ENCODE measurements at places on chromosomes 7 and 10.

- H3K27me3 ChIP-seq: no peaks in the 10 kb centered on the region
- no peak overlapping the region for H3K4me3 ChIP-seq
- no peaks in the 10 kb centered on the region for H3K36me3 ChIP-seq
Observed at GRCh38 chr10:13492493-13493180, 36.2 kb downstream of the BEND7 start.

DNA sequence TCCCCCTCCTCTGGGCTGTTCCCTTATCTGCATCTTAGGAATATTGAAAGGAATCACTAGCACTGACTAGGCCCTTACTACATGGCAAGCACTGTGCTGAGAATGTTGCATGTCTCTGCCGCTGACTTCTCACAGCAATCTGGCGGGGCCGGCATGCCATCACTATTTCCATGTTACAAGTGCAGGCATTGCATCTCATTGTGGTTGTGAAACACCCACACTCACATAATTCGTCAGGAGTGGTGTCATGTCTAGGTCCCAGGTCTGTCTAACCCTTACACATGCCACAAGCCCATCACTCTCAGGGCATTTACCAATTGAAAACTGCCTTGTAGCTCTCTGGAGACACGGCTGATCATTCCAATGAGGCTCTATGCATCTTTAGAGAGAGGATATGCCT, 8.5 kb upstream of the IL2RA start:
- peaks cover 65% of the 10 kb centered on the region for H3K4me1 ChIP-seq
- peak overlapping the region; percentile 72 for H3K27ac ChIP-seq
- H3K36me3 ChIP-seq: no peaks in the 10 kb centered on the region
- H3K4me3 ChIP-seq: no peak overlapping the region

- H3K27ac ChIP-seq: peak overlapping the region; percentile 86
- peaks cover 24% of the 10 kb centered on the region for H3K36me3 ChIP-seq
- H3K4me1 ChIP-seq: peaks cover 72% of the 10 kb centered on the region
- DNase-seq: no peak
- H3K27me3 ChIP-seq: no peaks in the 10 kb centered on the region
Observed at GRCh38 chr10:72335394-72336258, 19.1 kb downstream of the DNAJB12 start.

DNA sequence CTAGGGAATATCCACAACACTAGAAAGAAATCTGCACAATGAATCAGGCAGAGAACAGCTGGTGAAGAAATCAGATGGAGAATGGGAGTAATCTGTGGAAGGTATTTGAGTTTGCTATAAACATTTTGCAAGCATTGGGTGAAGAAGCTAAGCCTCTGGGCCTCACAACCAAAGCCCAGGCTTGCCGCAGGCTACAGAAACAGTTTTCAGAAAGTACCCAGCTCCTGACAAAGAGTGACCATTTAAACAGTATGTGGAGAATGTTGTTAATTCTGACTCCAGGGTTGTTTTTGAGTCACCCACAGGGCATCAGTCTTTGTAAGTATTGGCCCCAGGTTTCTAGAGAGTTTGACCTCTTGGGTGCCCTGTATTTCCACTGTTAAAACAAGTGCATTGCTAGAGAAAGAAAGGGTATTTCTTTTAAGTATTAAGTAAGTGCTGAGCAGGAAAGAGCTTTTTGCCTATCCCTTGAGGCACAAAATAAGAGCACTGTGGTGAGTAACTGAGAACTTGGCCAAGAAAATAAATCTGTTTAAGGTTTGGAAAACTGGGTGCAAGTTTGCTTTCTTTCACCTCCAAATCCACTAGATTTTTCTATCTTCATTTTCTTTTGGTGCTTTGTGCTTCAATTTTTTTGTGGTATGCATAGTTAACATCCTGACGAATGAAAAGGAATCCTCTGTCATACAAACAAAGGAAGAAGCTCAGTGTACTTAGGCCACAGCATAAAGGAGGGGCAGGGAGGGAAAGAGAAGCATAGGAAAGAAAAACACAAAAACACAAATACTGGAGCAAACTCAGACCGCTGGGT, 691.8 kb downstream of the SUGCT start:
- H3K36me3 ChIP-seq: no peaks in the 10 kb centered on the region
- H3K4me1 ChIP-seq: no peaks in the 10 kb centered on the region
- H3K4me3 ChIP-seq: no peak overlapping the region
- no peak overlapping the region for H3K27ac ChIP-seq
- no peaks in the 10 kb centered on the region for H3K27me3 ChIP-seq

GRCh38 chr7:140673774-140674155, 1.0 kb downstream of the ADCK2 start:
- no peaks in the 10 kb centered on the region for H3K36me3 ChIP-seq
- H3K27ac ChIP-seq: peak overlapping the region; percentile 48
- no peak overlapping the region for H3K4me3 ChIP-seq
- peaks cover 54% of the 10 kb centered on the region for H3K4me1 ChIP-seq
- DNase-seq: no peak

- H3K4me1 ChIP-seq: no peaks in the 10 kb centered on the region
- no peak overlapping the region for H3K27ac ChIP-seq
- no peak overlapping the region for H3K4me3 ChIP-seq
- DNase-seq: no peak
Observed at GRCh38 chr7:99301496-99301895, 24.2 kb upstream of the ARPC1A start.

GRCh38 chr10:29252811-29253689, 35.8 kb upstream of the LYZL1 start:
- H3K4me3 ChIP-seq: no peak overlapping the region
- no peaks in the 10 kb centered on the region for H3K4me1 ChIP-seq
- no peaks in the 10 kb centered on the region for H3K36me3 ChIP-seq
- no peaks in the 10 kb centered on the region for H3K27me3 ChIP-seq
- H3K27ac ChIP-seq: no peak overlapping the region
- DNase-seq: no peak
